ENCODE measurements at places on chromosomes 2 and 18.

- no peak for DNase-seq
These were observed 19.1 kb upstream of the TXNDC2 start for GRCh38 chr18:9866627-9867026.

DNA sequence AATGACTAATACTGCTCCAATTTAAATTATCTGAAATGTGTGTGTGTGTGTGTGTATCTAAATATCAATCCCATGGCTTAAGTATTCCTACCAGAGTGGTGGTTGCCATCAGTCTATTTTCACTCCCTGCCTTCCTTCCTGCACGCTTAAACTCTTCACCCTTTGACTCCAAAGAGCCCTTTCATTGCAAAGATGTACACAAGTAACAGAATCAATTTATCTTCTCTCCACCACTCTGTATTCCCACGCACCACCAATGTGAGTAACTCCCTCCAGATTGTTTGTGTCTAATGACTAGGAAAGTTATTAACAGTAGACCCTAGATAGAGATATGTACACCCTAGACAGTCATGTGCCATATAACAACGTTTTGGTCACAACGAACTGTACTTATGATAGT is 42.8 kb downstream of the ARL6IP6 start:
- DNase-seq: no peak

DNA sequence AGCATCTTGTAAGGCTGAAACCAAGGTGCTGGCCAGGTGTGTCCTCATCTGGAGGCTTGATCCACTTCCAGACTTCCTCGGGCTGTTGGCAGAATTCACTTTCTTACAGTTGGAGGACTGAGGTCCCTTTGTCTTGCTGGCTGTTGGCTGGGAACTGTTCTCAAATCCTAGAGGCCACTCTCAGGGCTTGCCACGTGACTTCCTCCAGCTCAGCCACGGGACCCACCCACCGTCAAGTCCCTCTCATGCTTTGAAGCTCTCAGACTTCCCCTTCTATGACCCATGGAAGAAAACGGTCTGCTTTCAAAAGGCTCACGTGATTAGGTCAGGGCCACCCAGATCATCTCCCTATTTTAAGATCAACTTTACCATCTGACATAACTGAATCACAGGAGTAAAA is 77.1 kb downstream of the SMAD4 start:
- no peak for DNase-seq

GRCh38 chr18:49752095-49752457 is 61.3 kb downstream of the ACAA2 start:
- DNase-seq: no peak

DNA sequence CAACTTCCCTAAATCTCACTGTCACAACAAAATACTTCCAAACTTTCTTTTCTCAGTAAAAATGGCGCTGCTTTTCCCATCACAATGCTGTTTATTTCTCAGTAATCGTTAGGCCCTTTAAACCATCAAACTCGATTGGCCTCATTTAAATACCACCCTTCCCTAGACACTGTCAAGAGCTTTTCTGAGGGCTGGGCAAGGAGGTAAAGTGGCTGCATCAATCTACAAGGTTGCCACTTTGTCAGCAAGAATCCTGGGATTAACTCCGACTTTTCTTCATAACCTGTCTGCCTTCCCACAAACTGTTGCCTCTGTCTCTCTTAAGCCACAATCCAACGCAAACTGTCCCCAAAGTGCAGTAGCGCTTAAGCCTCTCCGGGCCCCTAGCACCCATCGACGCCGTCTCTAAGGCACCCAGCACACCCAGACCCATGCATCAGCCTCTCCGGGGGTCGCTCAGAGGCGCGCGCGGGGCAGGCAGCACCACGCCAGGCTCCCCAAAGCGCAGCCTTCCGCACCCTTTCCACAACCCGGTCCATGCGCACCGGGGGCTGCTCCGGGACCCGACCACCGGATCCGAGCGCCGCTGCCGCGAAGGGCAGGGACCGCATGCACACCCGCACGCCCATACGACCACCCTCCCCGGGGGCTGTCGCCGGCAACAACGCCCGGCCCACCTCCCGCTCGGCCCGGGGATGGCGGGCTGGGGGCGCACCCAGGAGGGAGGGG is 683 bp downstream of the MBOAT2 start:
- DNase-seq: no peak

GRCh38 chr2:118539290-118539689 is 308.2 kb downstream of the EN1 start:
- DNase-seq: no peak

All from stimulated activated CD8-positive, alpha-beta memory T cell treated with anti-CD3 and anti-CD28 coated beads, Interleukin-7, amount 100 ng/mL, for 1 hour (primary cell).